ENCODE measurements at places on chromosomes 3 and 15. TPM values are rescaled to one million over a fixed set of nuclear protein-coding genes. Genes with fewer than 3 reads are reported as not detected.

The CPN2 gene
- total RNA-seq, result not detected

The EXD1 gene
- total RNA-seq, result not detected

The TICRR gene
- total RNA-seq, result 37.1 TPM

The LRRC2 gene
- total RNA-seq, result 7.1 TPM

The NRG4 gene
- total RNA-seq, result not detected

The USP19 gene
- 62.0 TPM for total RNA-seq

- no peak for DNase-seq
- no peak overlapping the region for H3K4me3 ChIP-seq
- no peak overlapping the region for H3K27ac ChIP-seq
- no peaks in the 10 kb centered on the region for H3K4me1 ChIP-seq
- no peaks in the 10 kb centered on the region for H3K27me3 ChIP-seq
Observed at GRCh38 chr3:177932750-177933660, 603.2 kb upstream of the KCNMB2 start.

GRCh38 chr15:60343221-60343970 lies 54.4 kb downstream of the ANXA2 start:
- no peaks in the 10 kb centered on the region for H3K27me3 ChIP-seq
- 0 out of 2 replicates have a peak, but pooled peaks cover 3% of the 10 kb centered on the region for H3K4me1 ChIP-seq
- H3K27ac ChIP-seq, result peak overlapping the region; percentile 65
- no peak for DNase-seq
- H3K36me3 ChIP-seq, result peaks cover 11% of the 10 kb centered on the region

DNA sequence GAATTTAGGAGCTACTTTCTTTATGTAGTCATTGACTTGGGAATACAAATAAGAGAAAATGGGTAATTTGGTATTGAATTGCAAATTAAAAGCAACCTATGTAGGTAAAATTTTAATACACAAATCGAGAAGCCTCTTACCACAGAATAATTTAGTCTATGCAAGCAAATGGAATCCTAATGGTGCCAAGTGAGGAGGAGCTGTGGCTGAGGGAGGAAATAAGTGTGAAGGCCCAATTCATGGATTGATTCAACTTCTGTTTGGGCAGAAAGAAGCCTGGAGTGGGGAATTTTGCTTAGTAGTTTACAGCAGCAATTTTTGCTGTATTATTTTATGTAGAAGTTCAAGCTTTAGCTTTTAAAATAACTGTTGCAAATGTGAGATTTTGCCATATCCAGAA lies 291.9 kb downstream of the OXSM start:
- H3K4me1 ChIP-seq, result no peaks in the 10 kb centered on the region
- H3K4me3 ChIP-seq, result no peak overlapping the region
- H3K27me3 ChIP-seq, result no peaks in the 10 kb centered on the region
- H3K36me3 ChIP-seq, result no peaks in the 10 kb centered on the region
- no peak overlapping the region for H3K27ac ChIP-seq
- DNase-seq, result no peak

DNA sequence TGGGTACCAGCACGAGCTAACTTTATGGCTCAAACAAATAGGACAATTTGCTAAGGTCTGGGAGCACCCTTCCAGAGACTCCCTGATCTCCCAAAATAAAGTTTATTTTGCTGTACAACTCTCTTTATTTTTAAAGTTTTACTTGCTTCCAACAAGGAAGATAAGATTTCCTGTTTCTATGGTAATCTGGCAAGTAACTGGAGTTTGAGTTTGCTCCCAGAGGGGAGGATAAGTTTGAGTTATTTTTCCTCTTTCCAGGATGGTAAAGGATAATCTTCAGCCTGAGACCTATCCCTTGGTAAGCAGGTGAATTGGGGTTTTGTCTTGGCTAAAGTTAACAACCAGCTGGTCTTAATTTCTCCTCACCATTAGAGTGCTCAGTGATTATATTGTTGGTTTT lies 1019.4 kb upstream of the ALCAM start:
- H3K36me3 ChIP-seq, result 0 out of 2 replicates have a peak, but pooled peaks cover 8% of the 10 kb centered on the region
- no peak for DNase-seq
- no peaks in the 10 kb centered on the region for H3K27me3 ChIP-seq
- H3K27ac ChIP-seq, result no peak overlapping the region
- H3K4me1 ChIP-seq, result peaks cover 6% of the 10 kb centered on the region

DNA sequence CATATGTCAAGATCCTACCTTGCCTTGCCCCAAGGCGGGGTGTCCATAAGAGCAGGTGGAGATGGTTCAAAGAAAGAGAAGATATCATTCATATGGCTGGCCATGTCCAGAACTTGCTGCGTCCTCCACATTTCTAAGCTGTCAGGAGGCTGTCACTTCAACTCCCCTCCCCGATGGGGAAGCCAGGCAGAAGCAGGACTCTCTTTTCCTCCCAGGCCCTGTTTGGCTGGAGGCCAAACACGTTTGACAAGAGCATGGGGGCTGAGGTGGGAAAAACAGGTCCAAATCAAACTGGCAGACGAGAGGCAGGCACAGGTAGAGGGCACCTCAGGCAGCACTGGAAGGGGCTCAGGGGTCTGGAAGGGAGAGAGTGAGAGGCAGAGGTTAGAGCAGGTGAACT lies 37.7 kb downstream of the MESD start:
- no peak for DNase-seq
- peaks cover 12% of the 10 kb centered on the region for H3K4me1 ChIP-seq
- H3K27me3 ChIP-seq, result no peaks in the 10 kb centered on the region
- H3K36me3 ChIP-seq, result peaks cover 3% of the 10 kb centered on the region

GRCh38 chr15:29123991-29124390 lies 145.6 kb downstream of the NSMCE3 start:
- no peak overlapping the region for H3K4me3 ChIP-seq
- no peak overlapping the region for H3K27ac ChIP-seq
- no peaks in the 10 kb centered on the region for H3K36me3 ChIP-seq
- no peaks in the 10 kb centered on the region for H3K4me1 ChIP-seq

DNA sequence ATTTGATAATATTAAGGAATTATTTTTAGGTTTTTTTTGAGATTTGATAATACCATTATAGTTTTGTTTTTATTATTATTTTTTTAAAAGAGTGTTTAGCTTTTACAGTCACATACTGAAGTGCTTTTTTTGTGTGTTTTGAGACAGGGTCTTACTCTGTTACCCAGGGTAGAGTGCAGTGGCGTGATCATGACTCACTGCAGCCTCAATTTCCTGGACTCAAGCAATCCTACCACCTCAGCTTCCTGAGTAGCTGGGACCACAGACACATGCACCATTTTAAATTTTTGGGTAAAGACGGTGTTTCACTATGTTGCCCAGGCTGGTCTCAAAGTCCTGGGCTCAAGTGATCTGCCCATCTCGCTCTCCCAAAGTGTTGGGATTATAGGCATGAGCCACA lies 73.0 kb downstream of the SUMF1 start:
- no peak for DNase-seq
- no peaks in the 10 kb centered on the region for H3K27me3 ChIP-seq
- peaks cover 18% of the 10 kb centered on the region for H3K4me1 ChIP-seq
- no peak overlapping the region for H3K4me3 ChIP-seq

- H3K4me3 ChIP-seq, result no peak overlapping the region
- no peaks in the 10 kb centered on the region for H3K36me3 ChIP-seq
- H3K27ac ChIP-seq, result no peak overlapping the region
- no peaks in the 10 kb centered on the region for H3K4me1 ChIP-seq
- DNase-seq, result no peak
Observed at GRCh38 chr3:73148682-73149081, 87.2 kb downstream of the EBLN2 start.

DNA sequence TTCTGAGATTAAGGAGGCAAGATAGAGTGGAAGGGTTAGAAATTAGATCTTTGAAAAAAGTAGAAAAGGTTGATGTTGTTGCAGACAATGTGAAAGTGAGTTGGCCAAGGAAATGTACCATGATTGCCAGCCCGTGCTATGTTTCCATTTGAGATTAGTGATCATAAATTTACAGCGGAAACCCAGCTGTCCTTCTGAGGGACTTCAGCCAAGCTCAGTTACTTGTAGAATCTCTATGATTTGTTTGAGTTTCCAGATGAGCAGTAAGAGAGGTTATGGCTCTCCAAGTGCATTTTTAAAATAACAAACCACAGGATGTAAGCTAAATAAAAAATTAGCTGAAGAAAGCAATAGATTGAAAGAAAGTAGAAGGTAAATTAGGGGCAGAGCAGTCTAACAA lies 54.2 kb upstream of the RBMS3 start:
- no peak overlapping the region for H3K4me3 ChIP-seq
- DNase-seq, result no peak
- no peak overlapping the region for H3K27ac ChIP-seq
- no peaks in the 10 kb centered on the region for H3K27me3 ChIP-seq

GRCh38 chr3:156918746-156919145 lies 92.6 kb downstream of the LEKR1 start:
- no peak for DNase-seq
- no peaks in the 10 kb centered on the region for H3K36me3 ChIP-seq

DNA sequence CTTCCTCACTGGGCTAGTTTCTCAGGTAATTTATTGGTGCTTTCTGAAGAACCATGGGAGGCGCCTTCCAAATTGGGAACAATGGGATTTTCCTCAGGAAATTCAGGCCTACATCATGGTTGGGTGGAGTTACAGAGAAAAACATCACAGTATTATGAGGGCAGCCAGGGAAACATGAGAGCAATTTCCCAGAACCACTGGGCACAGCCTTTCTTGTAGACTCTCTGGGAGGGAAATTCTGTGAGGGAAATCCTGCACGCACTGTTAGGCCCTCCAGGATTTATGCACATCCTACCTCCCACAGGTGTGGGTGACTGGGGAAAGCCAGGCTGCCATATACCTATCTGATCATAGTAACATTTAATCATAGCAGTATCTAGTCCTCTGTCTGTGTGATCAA lies 13.2 kb downstream of the POPDC2 start:
- no peak for DNase-seq
- no peaks in the 10 kb centered on the region for H3K27me3 ChIP-seq
- no peak overlapping the region for H3K4me3 ChIP-seq
- H3K36me3 ChIP-seq, result no peaks in the 10 kb centered on the region
- H3K4me1 ChIP-seq, result peaks cover 21% of the 10 kb centered on the region

GRCh38 chr3:16885593-16886302 lies 993 bp downstream of the PLCL2 start:
- no peaks in the 10 kb centered on the region for H3K36me3 ChIP-seq
- peaks cover 36% of the 10 kb centered on the region for H3K4me1 ChIP-seq
- peak overlapping the region; percentile 76 for H3K4me3 ChIP-seq
- no peak for DNase-seq

- no peak overlapping the region for H3K4me3 ChIP-seq
- no peaks in the 10 kb centered on the region for H3K36me3 ChIP-seq
- peaks cover 33% of the 10 kb centered on the region for H3K4me1 ChIP-seq
- no peaks in the 10 kb centered on the region for H3K27me3 ChIP-seq
Observed at GRCh38 chr3:82556113-82556512, 794.7 kb upstream of the GBE1 start.

DNA sequence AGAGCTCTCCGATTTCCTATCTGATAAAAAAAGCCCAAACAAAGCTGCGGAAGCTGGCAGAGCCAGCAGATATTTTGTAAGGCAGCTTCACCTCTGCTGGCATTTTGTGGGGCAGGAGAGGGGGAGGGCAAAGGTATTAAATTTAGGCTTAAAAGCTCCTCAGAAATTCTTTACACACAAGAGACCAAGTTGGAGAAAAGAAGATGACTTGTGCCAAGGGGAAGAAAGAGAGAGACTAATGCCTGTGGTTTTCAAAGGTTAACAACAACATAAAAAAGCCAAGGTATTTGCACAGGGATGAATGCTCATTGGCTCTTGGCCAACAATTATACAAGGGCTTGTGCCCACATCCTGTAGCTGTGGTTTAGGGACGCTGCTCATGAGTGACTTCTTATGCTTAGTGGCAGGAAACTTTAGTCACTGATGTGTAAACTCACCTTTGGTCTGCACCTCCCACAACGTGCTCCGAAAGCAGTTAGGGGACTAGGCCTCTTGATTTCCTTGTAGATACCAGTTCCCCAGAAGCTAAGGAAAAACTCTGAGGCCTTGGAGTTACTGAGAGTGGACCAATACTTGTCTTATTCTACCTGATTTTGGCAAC lies 152.9 kb downstream of the TPRG1 start:
- no peaks in the 10 kb centered on the region for H3K36me3 ChIP-seq
- no peaks in the 10 kb centered on the region for H3K27me3 ChIP-seq
- no peak overlapping the region for H3K27ac ChIP-seq

All from GM23338 (cell line).